Activated CD4-positive, alpha-beta memory T cell treated with anti-CD3 and anti-CD28 coated beads for 36 hours (primary cell): ENCODE measurements at places on chromosomes 6 and 20. TPM values are rescaled to one million over a fixed set of nuclear protein-coding genes. Genes with fewer than 3 reads are reported as not detected.

IL17A gene
- 35.3 TPM for total RNA-seq

NDUFAF4 gene
- 59.9 TPM for total RNA-seq

LY86 gene
- total RNA-seq = 0.64 TPM

RIPOR3 gene
- total RNA-seq = not detected

LRFN2 gene
- total RNA-seq = not detected

PPP1R14C gene
- total RNA-seq = 0.36 TPM

- DNase-seq = no peak
Measured at GRCh38 chr6:100175814-100176310, 181.8 kb upstream of the MCHR2 start.

DNA sequence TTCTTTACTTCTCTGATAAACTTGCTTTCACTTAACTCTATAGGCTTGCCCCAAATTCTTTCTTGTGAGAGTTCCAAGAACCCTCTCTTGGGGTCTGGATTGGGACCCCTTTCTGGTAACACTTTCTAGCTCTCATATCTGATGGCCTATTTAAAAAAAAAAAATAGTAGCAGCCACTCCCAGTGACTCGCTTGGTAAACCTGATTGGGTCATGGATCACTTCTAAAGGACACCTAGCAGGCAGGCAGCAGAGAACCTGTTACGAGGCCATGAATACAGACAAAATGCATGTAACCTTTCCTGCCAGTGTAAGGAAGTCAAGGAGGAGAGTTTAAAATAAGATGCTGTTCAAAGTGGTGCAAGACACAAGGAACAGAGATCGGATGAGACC, 9.1 kb upstream of the SERPINB6 start:
- no peak for DNase-seq

- no peak for DNase-seq
Measured at GRCh38 chr20:62267543-62267942, 29.2 kb downstream of the OSBPL2 start.

DNA sequence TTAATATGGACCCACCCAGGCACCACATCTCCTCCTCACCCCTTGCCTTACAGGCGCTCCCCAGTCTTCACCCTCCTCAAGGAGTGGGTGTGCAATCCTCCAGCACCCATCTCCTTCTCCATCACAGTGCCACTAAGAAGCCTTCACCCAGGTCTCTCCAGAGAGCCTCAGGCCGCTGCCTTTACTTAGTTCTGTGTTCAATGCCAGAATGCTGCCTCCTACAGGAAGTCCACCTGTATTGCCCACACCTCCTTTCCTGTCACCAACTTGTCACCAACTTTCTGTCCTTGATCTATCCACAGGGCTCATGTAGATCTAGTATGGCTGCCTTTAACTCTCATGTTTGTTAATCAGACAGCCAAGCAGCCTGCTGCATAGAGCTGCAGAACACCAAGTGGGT, 586 bp upstream of the LST1 start:
- peak; percentile 77 for DNase-seq

- no peak for DNase-seq
Measured at GRCh38 chr6:135141728-135142127, 39.4 kb upstream of the MYB start.

DNA sequence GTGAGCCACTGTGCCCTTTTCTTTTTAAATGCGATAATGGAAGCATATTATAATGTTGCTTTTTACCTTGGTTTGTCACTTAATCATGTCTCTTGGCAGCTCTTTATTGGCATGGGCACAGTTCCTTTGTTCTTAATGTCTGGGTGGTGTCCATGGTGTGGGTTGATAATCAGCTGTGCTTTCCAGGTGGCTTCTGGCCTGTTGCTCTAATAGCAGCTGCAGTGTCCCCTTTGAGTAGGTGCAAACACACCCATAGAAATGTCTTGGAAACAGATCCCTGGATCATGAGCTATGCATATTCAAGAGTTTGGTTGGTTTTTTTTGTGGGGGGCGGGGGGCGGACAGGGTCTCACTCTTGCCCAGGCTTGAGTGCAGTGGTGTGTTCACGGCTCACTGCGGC, 29.9 kb downstream of the EFCAB8 start:
- DNase-seq = no peak

DNA sequence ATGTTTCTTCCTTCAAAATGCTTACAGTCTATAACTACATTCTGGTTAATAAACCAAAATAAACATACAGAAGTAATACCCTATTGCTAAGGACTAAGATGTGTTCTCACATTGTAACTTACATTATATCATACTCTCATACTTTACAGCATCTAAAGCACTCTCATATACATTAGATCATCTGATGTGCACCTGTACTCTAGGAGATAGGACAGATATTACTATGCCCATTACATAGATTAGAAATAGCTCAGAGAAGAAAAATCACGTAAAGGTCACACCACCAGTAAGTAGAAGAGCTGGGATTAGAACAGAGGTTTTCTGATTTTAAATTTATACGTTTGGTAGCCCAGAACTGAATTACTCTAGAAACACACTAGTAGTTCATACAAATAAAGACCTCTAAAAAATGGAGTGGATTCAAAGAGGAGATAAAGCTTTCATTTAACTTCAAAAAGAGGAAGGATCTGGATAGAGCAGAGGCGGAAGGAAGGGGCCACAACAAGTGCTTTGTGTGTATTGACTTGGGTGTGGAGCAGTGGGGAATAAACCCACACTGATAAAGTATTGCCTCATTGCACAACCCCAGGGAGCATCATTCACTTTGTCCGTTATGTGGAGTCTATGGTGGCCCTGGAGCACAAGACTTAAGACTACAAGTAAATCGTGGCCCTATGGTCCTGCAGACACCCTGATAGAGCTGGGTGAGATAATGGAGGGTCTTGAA, 30.9 kb downstream of the SLC2A12 start:
- DNase-seq = no peak

DNA sequence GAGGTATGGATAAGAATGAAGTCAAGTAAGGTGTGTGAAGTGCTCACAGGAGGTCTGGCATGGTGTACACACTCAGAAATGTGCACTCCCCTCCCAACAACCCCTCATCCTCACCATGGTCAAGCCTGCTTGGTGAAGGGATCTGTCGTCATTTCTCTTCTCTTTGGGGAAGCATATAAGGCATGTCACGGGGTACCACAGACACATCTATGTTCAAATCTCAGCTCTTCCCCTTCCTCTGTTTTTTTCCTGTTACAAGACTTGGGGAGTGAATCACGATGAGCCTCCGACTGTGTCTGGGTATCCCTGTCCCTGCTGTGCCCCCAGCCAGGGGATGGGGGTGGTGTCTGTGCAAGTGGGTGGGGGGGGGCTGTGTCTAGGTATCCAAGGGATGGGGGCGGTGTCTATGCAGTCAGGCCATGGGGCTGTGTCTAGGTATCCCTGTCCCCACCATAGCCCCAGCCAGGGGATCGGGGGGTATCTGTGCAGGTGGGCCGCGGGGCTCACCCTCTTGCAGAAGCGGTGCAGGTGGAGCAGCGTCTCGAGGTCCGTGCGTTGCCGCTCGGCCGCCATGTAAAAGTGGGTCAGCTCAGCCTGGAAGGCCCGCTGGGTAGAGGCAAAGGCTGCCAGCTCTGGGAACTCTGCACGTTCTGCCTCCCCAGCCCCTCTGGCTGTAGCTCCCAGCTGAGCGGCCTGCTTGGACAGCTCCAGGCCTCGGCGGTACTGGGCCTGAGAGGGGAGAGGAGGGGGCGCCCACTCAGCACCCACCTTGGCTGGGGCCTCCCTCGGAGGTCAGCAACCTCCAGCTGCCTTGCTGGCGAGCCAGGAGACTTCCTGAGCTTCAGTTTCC, 43.6 kb downstream of the KIAA1755 start:
- DNase-seq = no peak

DNA sequence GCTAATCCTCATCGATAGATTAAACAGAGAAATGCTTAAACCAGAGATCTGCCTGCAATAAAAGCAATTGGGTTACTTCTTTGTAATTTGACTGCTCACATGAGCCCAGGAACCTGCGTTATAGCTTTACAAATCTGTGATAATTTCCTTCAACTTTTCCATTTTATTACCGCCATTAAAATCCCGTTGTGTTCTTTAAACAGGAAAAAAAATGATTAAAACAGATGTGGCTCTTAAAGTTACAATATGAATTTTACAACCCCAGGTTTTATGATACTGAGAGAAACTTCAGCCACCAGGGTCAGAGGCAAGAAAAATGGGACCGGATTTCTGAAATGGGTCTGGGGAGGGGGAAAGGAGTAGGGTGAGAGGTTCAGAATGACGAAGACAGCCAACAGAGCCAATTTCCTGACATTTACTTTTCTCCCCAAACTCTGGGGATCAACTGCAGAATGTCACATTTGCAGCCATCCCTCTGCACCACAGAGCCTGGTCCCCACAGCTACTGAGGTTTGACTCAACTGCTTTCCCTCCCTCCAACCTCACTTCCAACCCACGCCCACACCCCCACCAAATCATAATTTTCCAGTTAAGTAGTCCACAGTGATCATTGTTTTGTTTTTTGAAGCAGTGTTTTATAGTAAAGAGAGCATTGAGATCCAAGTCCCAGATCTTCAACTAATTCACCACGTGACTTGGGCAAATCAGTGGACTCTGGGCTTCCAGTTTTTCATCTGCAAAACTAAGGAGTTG, 77.6 kb upstream of the EYA2 start:
- no peak for DNase-seq

DNA sequence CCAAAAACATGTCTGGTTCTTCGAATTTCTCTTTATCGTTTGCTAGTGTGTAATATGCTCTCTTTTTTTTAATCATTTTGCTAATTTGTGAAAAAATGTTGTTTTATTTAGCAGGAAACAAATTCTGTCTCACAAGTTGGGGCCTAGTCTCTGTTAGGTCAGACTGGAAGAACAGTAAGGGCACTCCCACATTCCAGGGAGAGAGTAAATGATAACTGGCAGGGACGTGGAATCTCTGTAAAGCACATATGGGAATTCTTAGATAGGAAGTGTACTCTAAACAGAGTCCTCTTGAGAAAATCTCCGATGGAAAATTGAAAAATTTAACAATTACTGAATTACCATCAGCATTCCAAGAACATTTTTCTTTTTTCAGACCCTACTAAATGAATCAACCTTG, 16.4 kb upstream of the CCDC28A start:
- no peak for DNase-seq

GRCh38 chr20:46022411-46023147, 6.4 kb upstream of the SLC12A5 start:
- peak; percentile 80 for DNase-seq

- no peak for DNase-seq
Measured at GRCh38 chr6:56087421-56087820, 160.0 kb downstream of the COL21A1 start.

GRCh38 chr6:5534643-5535042, 273.3 kb downstream of the FARS2 start:
- DNase-seq = no peak

GRCh38 chr6:157535340-157536222, 154.6 kb downstream of the ZDHHC14 start:
- DNase-seq = peak; percentile 45

GRCh38 chr20:41865938-41866337, 247.8 kb upstream of the CHD6 start:
- DNase-seq = no peak

- peak; percentile 63 for DNase-seq
Measured at GRCh38 chr6:53647462-53648094, 18.0 kb downstream of the KLHL31 start.

- no peak for DNase-seq
Measured at GRCh38 chr6:122833021-122833491, 44.0 kb downstream of the SMPDL3A start.

DNA sequence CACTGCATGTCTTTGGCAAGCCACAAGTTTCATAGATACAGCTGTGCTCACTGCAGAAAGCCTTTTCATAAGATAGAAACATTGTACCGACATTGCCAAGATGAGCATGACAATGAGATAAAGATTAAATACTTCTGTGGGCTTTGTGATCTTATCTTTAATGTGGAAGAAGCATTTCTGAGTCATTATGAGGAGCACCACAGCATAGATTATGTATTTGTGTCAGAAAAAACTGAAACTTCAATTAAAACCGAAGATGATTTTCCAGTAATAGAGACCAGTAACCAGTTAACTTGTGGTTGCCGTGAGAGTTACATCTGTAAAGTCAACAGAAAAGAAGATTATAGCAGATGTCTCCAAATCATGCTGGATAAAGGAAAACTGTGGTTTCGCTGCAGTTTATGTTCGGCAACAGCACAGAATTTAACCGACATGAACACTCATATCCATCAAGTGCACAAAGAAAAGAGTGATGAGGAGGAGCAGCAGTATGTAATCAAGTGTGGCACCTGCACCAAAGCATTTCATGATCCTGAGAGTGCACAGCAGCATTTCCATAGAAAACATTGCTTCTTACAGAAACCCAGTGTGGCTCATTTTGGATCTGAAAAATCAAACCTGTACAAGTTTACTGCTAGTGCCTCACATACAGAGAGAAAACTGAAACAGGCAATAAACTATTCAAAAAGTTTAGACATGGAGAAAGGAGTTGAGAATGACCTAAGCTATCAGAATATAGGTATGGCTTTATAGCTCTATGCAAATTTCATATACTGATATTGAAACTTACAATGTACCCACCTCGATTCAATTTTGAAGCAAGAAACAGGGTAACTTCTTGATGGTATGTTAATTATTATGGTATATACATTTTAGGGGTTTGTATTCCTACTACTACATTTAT, 23.9 kb upstream of the BAG2 start:
- DNase-seq = peak; percentile 18

GRCh38 chr6:160861824-160862223, 129.7 kb upstream of the MAP3K4 start:
- DNase-seq = no peak

DNA sequence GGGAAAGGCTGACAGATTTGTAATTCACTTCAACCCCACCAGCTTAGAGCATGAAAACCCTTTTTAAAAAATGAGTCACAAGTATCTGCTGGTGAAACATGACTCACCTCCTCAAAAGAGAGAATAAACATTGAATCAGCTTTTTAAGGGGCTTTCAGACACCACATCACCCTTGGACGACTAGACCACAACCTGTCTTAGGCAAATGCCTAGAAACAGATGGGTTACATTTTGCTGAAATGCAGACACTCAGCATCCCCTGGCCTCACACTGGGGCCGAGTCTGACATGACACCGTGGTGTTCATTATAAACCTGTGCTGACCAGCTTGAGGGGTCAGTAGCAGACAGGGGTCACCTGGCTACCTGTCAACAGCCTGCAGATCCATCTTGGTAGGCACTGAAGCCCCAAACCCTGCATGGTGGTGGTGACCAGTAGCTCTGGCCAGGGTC, 175.3 kb upstream of the CST7 start:
- peak; percentile 42 for DNase-seq

GRCh38 chr6:105442369-105442768, 39.5 kb upstream of the PREP start:
- DNase-seq = no peak

DNA sequence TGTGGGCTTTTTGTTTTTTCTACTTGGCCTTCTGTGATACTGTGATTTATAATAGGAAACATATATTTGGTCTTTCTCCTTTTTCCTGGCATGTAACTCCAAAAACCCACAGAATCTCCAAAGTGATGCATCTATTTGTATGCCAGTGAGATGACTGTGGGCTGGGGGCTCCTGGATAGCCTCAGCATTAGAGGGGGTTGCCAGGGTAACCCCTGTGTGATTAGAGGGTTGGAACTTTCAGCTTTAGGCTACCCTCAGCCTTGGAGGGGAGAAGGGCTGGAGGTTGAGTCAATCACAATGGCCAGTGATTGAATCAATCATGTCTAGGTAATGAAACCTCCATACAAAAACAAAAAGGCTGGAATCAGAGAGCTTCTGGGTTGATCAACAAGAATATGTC, 10.6 kb upstream of the SFT2D1 start:
- no peak for DNase-seq

GRCh38 chr6:56334937-56335336, 87.6 kb upstream of the COL21A1 start:
- DNase-seq = no peak
